ENCODE measurements at places on chromosomes 13 and 19.
A peak's percentile ranks its signal among the peaks of the same experiment; 100 is the strongest.

DNA sequence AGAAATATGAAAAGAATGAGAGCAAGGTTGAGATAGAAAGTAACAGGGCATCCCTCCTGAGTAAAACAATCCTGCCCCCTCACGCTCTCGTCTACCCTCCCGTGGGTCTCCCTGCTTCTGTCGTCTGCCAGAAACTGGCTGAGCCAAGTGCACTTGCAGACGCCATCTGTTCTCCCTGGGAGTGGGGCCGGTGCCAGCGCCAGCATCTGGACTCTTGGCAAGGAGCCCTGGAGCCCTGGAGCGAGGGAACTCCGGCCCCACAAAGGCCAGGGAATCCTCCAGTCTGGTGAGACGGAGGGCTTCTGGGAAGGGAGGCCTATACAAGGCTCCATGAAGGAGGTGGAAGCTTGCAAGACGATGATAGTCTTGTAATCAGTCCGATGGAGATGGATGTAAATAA lies 2.3 kb upstream of the TMEM91 start:
- DNase-seq: peak; percentile 82

DNA sequence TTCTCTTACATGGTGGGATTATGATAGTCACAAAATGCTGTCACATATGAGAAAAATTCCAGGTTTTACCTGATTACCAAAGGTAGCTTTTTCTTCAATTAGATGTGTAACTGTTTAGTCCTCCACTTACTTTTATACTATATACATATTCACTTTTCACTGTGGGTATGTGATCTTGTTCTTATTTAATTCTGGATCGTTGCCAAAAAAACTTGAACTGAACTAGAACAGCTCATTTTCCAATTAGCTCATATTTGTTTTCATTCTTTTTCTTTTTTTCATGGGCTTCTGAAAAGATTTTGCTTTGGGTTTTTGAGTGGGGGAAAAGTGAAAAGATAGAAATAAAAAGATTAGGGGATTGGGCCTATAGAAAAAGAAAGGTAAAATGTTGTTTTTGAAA lies 291.9 kb downstream of the NDFIP2 start:
- DNase-seq: no peak

GRCh38 chr19:16283210-16284061 lies 41.2 kb upstream of the KLF2 start:
- no peak for DNase-seq

DNA sequence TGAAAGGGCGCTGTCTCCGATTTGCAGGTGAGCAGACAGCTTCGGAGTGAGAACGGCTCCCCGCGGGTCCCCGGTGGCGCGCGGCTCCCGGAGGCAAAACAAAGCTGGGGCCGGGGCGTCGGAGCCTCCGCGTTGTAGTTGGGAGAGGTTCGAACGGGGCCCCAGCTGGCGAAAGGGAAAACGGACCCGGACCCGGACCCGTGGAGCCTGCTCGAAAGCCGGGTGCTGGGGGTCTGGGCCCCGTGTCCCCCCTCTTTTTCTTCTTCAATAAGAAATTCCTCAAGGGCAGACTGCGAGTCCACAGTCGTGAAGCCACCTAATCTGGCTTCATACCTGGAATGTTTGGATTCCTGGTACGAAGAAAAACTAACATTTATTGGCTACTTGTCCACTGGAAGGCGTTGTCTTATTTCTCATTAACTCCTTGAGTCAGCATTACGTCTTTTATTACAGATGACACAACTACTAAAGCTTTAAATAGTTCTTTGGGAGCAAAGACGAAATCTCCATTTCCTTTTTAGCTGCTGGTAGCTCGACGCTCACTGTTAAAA lies 632 bp upstream of the MTIF3 start:
- no peak for DNase-seq

GRCh38 chr13:38496917-38497316 lies 147.3 kb downstream of the UFM1 start:
- no peak for DNase-seq

- DNase-seq: peak; percentile 24
Observed at GRCh38 chr19:29771708-29772414, 39.9 kb upstream of the CCNE1 start.

GRCh38 chr19:13888281-13888680 lies 11.3 kb downstream of the NANOS3 start:
- no peak for DNase-seq

- no peak for DNase-seq
Observed at GRCh38 chr13:89827552-89827951, 1519.9 kb upstream of the MIR17HG start.

- DNase-seq: no peak
Observed at GRCh38 chr19:51082611-51083010, at the start of gene KLK14. KLK14 (minus strand) TSS chr19:51082887; CDS start chr19:51082614, 273 bp downstream.

DNA sequence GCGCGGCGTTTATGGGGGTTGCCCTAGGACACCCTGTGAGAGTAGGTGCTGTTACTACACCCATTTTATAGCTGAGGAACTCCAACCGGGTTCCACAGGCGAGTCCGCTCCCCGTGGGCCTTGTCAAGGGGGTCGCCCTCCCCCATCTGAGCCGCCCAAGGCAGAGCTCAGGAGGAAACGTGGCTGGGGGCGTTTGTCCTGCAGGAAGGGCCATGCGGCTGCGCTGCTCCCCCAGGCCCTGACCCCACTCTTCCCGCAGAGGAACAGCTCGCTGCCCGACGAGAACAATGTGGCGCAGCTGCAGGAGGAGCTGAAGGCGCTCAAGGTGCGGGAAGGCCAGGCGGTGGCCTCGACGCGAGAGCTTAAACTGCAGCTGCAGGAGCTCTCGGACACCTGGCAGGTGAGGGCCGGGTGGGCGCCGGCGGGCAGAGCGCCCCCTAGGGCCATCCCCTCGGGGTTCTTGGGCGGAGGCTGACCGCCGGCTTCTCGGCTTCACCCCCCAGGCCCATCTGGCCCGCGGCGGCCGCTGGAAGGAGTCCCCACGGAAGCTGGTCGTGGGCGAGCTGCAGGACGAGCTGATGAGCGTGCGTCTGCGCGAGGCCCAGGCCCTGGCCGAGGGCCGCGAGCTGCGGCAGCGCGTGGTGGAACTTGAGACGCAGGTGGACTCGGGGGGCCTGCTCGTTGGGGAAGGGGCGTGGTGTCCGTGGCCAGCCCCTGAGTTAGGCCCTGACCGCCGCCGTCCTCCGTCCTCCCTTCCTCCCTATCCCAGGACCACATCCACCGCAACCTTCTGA lies 12.4 kb downstream of the PRR36 start:
- DNase-seq: no peak

DNA sequence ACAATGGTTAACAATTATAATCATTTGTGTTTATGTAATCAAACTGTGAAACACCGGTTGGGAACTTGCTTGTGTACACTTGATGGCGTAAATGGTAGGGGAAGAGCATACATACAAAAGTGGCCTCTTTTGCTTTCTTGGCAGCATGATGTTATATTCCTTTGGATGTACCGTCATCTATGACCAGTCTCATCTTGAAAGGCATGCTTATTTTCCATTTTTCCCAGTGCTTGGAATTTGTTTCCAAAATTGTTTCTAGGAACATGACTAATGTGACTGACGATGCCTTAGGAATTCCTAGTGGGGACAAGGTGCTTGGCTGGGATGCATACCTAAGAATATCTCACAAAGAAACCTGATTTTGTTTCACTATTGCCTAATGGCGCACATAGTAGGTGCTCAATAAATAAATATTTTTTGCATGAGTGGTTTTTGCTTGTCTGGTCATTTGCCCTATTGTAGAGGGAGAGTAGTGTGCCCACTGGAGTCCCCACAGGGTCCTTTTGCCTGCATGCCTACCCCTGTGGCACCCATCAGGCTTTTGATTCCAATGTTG lies 45.5 kb downstream of the SAE1 start:
- DNase-seq: peak; percentile 37

DNA sequence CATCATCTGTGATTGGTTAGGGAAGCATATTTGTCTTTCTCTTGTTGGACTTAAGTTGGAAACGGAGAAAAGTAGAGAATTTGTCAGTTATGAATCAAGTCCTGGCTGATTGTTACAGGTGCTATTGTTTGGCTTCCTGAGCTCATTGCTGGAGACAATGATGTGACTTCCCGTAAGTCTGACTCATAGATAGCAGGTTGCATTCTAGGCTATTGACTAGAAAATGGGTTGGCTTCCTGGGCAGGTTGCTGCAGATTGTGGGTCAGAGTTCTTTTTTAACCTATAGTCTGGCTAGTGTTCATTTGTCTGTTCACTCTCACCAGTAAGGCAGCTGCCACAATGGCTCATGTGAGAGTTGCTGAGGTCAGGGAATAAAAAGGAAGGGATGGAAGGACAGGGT lies 101.5 kb downstream of the CCNA1 start:
- no peak for DNase-seq

- DNase-seq: no peak
Observed at GRCh38 chr19:39303373-39304184, 7.4 kb downstream of the IFNL1 start.

DNA sequence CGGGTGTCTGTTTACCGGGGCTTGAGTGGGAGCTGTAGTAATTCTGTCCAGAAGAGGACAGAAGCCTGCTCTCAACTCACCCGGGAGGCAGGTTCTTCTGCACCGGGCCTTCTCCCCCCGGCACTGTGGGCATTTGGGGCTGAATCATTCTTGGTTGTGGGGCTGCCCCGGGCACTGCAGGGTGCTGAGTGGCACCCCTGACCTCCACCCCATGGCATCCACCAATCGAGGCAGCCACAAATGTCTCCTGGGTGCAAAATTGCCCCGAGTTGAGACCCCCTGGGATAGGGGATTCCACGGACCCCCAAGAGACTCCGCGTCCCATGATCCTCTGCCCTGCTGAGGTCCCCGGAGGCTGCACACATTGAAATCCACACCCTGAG lies 68.8 kb downstream of the GNG7 start:
- no peak for DNase-seq

- no peak for DNase-seq
Observed at GRCh38 chr13:100646030-100646673, 28.4 kb downstream of the TMTC4 start.

DNA sequence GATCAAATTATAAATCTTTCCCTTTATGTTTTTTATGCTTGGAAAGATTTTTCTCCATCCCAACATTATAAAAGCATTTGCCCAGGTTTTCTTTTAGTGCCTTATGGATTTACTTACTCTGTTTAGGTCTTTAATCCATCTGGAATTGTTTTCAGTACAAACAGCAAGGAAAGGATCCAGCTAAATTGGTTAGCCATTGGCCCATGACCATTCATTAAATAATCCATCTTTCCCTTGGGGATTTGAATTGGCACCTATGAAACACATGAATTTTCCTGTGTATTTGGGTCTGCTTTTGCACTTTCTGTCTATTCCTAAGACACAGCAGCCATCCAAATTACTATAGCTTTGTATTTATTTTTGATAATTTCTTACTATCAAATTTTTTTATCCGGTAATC lies 28.8 kb upstream of the SHKBP1 start:
- no peak for DNase-seq

DNA sequence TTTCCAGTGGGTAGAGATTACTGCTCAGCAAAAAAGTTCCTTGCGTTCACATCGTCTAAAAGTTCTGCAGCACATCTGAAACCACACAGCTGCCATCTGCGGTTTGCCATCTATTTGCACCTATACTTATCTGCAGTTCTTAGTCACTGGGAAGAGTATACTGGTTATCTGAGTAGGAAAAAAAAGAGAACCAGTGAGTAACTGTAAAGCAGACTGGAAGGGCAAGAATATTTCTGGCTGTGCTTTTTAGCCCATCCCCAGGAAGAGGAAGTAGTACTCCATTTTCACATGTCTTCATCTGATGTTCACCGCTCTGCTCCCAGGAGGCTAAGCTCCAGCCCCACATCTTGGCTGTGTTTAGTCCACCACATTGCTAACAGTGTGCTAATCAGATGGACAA lies 35.6 kb downstream of the EFNB2 start:
- no peak for DNase-seq

DNA sequence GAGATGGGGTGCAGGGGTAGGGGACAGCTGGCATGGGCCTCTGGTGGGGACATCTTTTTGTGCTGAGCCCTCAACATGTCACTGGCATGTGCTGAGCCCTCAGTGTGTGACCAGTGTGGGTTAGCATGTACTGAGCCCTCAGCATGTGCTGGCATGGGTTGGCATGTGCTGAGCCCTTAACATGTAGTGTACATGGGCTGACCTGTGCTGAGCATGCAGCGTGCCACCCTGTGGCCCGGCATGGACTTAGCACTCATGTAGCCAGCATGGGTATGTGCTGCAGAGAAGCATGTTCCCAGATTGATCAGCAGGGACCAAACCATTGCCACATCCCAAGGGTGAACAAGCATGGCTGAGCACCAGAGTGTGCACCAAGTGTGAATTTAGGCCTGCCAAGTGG lies 11.5 kb downstream of the HIPK4 start:
- DNase-seq: no peak

DNA sequence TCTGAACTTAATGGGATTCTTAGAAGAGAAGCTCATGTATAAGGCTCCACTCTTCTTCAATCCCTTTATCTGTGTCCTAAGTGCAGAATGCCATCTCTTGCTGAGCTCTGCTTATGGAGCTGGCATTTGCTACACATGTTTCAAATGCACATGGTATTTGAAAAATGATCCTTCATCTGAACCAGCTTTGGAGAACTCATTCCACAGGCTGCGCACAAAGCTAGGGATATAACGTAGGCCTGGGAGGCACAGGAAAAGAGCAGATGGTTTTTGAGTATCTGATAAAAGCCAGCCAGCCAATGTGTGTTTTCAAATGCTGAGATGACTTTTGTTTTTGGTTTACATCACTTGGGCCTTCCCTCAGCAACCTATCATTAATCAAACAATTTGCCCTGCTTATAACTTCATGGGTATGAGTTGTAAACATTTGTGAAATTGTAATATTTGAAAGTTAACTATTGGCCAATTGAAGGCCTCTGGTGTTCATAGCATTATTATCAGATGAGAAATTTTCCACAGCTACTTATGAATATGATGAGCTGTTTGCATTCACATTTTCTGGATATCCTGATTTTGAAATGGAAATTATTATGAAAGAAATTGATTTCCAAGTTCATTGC lies 729.0 kb downstream of the FGF9 start:
- DNase-seq: no peak

GRCh38 chr13:19681517-19681916 lies 48.1 kb downstream of the MPHOSPH8 start:
- DNase-seq: no peak

DNA sequence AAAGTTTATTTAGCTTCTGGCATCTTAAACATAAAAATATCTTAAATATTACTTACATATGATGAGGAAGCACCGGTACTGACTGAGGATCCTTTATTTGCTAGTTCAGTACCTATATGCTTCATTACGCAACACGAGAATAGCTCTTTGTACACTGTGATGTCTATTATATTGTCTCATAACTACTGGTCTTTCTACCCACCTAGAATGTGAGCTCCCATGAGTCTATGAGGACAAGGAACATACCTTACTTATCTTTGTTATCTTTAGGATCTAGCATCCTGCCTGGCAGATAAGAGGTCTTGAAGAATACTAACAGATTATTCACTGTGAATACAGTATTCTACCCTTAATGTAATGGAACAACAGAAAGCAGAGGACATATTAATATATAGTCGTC lies 124.9 kb downstream of the DNAJC3 start:
- no peak for DNase-seq

- DNase-seq: no peak
Observed at GRCh38 chr19:15550929-15551292, 42.6 kb downstream of the CYP4F22 start.
